A549 treated with GW870086 at 1 μM for 4 hours (cell line): ENCODE measurements at places on chromosomes 7 and 10. TPM values are rescaled to one million over a fixed set of nuclear protein-coding genes. Genes with fewer than 3 reads are reported as not detected.

Gene LRRC18
- not detected in 5 replicates for total RNA-seq

Gene ZC3HAV1
- total RNA-seq = 31.4 to 36.5 TPM (median 33.6 TPM) in 5 replicates

Gene CAPZA2
- 107 to 178 TPM (median 126 TPM) in 5 replicates for total RNA-seq

Gene AS3MT
- 3.2 to 4.6 TPM (median 4.2 TPM) in 5 replicates for total RNA-seq

Gene STX1A
- 75.6 to 95.5 TPM (median 88.3 TPM) in 5 replicates for total RNA-seq

Gene HTRA1
- total RNA-seq = 51.9 to 68.9 TPM (median 57.0 TPM) in 5 replicates

Gene HELLS
- 23.2 to 29.6 TPM (median 28.5 TPM) in 5 replicates for total RNA-seq

Gene TCERG1L
- not detected in 5 replicates for total RNA-seq

Gene KIAA1217
- total RNA-seq = 1.4 to 2.2 TPM (median 1.8 TPM) in 5 replicates

Gene SPDYE9
- not detected in 5 replicates for total RNA-seq

Gene CHCHD3
- total RNA-seq = 74.2 to 85.0 TPM (median 76.2 TPM) in 5 replicates

Gene SSBP1
- 283 to 344 TPM (median 297 TPM) in 5 replicates for total RNA-seq

Gene VENTX
- total RNA-seq = 0.05 TPM in 1 of 5 replicates, not detected in the others

Gene MMRN2
- 0.63 to 1.9 TPM (median 0.89 TPM) in 5 replicates for total RNA-seq

Gene ANKRD61
- 0.43 to 0.77 TPM (median 0.53 TPM) in 5 replicates for total RNA-seq

Gene ANKRD2
- total RNA-seq = 4.2 to 6.9 TPM (median 4.9 TPM) in 5 replicates

Gene CNPY1
- total RNA-seq = not detected in 5 replicates

Gene COL28A1
- total RNA-seq = 0.54 to 1.0 TPM (median 0.59 TPM) in 5 replicates

Gene CPED1
- total RNA-seq = not detected in 5 replicates

Gene ADGRA1
- 0.16 to 0.43 TPM (median 0.24 TPM) in 5 replicates for total RNA-seq

Gene HOXA6
- 0.83 to 2.2 TPM (median 1.5 TPM) in 5 replicates for total RNA-seq

Gene ABCB1
- total RNA-seq = 0.12 to 0.22 TPM (median 0.13 TPM) in 3 of 5 replicates, not detected in the others

Gene ENKUR
- 0.12 to 0.29 TPM (median 0.21 TPM) in 5 replicates for total RNA-seq

Gene VAX1
- 1.2 to 1.5 TPM (median 1.5 TPM) in 5 replicates for total RNA-seq

Gene HOXA1
- 2.2 to 3.9 TPM (median 3.3 TPM) in 5 replicates for total RNA-seq

Gene KCND2
- total RNA-seq = not detected in 5 replicates

Gene ALOX5
- total RNA-seq = 0.17 to 0.56 TPM (median 0.31 TPM) in 5 replicates

Gene LRRD1
- not detected in 5 replicates for total RNA-seq

Gene TAS2R41
- not detected in 5 replicates for total RNA-seq

Gene ZNF503
- total RNA-seq = 8.7 to 12.1 TPM (median 11.6 TPM) in 5 replicates

Gene STOX1
- 0.24 to 0.80 TPM (median 0.65 TPM) in 5 replicates for total RNA-seq

Gene TMEM139
- 0.69 to 1.9 TPM (median 1.2 TPM) in 5 replicates for total RNA-seq

Gene PALD1
- total RNA-seq = 5.5 to 7.3 TPM (median 6.8 TPM) in 5 replicates

Gene DNA2
- total RNA-seq = 7.4 to 10.5 TPM (median 9.1 TPM) in 5 replicates

Gene PNLIPRP3
- not detected in 5 replicates for total RNA-seq

Gene SPDYE11
- total RNA-seq = not detected in 5 replicates

Gene CAV1
- total RNA-seq = 490 to 569 TPM (median 549 TPM) in 5 replicates

Gene IDI2
- not detected in 5 replicates for total RNA-seq

Gene ZNF248
- total RNA-seq = 2.9 to 4.9 TPM (median 3.8 TPM) in 5 replicates

Gene HECW1
- total RNA-seq = 14.9 to 18.6 TPM (median 16.7 TPM) in 5 replicates
